ENCODE measurements at places on chromosomes 1 and 21.

DNA sequence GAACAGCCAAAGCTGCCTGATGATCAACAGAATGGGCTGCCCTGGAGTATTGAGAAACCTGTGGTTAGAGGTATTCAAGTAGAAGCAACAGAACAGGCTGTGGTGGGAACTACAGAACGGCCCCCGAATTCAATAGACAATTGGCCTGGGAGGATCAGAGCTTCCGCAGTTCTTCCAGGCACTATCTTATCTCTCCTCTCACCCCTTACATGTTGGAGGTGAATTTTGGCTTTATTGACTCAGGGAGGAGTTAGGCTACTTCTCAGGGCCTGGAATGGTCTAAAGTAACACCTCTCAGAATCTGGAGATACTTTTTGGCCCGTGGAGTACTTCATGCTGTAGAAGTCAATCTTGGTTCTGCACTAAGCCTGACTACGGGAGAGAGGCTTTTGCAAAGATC is 253.0 kb downstream of the PRDM2 start:
- DNase-seq = no peak

DNA sequence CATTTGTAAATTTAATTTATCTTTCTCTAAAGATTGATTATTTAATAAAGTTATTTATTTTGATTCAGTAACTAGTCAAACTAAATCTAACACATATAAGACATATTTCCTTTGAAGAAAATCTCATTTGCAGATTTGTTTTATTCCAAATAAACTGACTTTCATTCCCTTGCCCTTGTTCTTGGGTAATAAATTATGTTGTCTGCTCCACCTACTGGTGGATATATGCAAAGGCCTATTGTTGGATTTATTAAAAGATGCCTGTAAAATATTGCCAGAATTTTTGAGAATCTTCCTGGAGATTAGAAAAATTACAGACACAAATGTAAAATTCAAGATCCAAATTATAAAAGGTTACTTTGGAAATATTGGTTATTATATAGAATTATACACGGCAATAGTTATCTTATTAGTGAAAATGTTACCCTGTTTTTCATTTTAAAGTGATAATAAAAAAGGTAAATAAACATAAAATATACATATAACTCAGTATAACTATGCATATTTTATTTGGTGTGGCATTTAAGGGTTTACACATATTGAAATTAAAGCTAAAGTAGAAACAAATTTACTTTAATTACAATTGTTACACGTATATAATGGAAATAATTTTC is 116.1 kb downstream of the SPATA17 start:
- DNase-seq = no peak

GRCh38 chr21:44092211-44092610 is 15.0 kb upstream of the PWP2 start:
- DNase-seq = no peak

DNA sequence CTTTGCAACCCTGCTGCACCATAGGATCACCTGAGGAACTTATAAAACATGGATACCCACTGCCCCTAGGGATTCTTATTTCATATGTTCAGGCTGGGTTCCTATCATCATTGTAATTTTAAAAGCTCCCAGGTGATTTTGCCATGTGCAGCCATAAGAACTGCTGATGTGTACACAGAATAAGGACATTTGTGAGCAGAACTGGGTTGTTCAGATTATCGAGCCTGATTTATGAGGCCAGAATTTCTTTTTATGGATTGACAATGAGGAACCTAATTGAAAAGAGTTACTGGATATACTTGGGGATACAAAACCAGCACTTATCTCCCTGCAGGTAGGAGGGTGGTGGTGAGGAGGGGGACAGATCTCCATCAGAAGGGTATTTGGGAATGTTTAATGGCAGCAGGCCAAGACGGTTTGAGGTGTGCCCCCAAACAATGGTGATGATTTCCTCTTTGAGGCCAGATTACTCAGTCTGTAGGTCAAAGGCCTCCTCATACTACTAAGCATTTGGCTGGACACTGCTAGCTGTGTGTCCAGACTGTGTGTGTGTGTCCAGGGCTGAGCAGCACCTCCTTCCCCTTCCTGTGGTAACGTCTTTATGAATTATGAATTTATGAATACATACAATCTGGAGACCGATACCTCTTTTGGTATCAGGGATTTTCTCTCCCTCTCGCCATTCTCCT is 18.9 kb downstream of the NOS1AP start:
- DNase-seq = no peak

DNA sequence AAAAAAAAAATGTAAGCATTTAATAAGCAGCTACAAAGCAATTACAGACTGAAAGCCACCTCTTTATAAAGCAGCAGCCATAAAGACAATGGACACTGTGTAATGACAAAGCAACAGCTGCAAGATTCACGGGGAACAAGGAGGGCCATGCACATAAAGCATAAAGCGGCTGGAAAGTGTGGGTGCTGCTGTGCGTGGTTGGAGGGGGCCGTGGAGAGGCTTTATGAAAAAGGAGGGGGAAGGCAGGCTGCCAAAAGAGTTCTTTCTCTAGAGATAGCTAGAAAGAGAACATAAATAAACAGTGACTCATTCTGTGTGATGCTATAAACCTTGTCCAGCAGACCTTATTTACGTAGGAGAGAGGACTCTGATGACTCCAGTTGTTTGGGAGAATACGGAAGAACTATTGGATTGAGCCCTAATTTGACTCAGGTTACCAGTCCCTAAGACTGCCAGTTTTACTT is 49.3 kb downstream of the ADAMTS1 start:
- DNase-seq = no peak

DNA sequence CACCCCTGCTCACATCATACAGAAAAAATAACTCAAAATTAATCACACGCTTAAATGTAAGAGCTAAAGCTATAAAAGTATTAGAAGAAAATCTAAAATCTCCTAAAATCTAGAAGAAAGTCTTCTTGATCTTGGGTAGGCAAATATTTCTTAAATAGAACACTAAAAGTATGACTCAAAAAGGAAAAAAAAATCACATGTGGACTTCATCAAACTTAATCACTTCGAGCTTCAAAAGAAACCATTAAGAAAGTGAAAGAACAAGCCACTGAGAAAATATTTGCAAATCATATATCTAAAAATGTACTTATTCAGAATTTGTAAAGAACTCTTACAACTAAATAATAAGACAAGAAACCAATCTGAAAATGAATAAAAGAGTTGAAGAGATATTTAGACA is 32.7 kb downstream of the LRRC52 start:
- no peak for DNase-seq

GRCh38 chr1:34671887-34672286 is 83.0 kb upstream of the GJB5 start:
- DNase-seq = no peak

DNA sequence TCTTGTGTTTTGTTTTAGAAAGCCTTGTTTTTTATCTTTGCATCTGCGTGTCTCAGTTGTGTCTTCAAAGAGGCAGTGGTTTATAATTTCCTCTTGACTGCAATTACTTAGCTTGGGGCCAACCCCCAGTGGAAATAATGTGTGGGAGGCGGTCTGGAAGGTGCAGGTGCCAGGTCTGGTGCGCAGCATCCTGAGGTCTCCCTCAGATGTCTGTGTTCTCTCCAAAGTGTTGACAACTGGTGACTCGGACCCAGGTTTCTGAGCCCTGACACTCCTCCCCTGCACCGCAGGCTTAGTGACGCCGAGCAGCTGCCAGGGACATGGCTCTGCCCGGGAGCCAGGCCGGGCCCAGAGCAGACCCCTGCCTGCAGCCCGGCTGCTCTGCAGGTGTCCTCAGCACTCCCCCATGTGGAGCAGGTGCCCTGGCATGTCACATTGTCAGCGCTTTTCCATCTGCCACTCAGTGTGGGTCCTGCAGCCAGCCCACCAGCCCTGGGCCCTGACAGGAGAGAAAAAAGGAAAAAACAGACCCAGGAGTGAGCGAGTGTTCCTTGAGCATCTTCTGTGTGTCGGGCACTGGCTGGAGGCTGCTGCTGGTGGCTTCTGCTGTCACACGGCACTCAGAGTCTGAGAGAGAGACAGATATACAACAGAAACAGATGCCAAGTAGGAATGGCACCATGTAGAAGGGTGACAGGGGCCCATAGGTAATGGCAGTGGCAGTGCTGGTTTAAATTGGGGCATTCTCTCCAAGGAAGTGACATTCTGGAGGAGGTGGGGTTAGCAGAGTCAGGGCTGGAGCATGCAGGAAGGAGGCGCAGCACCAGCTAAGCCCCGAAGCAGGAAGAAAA is 24.8 kb upstream of the SELENON start:
- DNase-seq = peak; percentile 55

DNA sequence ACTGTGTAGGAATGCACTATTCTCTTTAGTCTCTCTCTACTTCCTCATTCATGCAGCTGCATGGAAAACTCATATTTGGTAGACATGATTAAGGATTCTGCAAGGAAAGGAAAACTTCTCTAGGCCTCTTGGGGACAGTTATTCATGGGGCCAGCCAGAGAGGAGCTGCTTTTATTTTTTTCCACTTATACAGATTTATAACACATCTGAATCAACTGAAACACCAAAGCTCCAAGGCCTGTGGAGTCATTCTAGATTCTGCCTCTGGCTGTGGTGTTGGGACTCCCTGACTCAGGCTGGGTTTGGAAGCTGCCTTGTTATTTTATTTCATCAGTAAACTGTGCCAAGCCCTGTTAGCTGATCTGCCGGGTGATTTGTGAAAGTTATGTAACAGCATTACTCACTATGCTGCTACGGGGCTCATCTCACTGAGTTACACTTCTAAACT is 83.9 kb upstream of the EDEM3 start:
- no peak for DNase-seq

DNA sequence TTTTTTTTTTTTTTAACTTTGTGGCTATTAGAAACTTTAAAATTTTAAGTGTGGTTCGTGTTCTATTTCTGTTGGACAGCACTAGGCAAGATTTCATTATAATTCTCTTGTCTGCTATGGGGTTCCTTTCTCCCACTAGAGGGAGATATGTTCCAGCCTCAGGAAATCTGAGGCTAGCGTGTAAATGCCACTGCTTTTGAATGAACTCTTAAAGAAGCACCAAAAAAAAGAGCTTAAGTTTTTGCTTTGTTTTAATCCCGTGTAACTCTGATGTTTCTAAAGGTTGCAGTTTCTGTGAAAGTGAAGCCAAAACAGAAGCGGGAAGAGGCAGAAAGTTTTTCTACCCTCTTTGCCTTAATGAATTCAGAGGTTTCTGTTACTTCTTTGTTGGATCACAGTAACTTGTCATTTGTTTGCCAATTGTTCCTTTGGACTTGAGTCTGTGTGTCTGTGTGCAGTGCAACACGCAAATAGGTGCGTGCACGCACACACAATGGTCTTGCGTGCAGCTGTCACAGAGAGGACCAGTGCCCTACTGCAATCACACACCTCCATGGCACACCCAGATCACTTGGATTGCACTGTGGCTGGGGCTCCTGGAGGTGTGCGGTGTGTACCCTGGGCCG is 32.3 kb downstream of the HHAT start:
- no peak for DNase-seq

DNA sequence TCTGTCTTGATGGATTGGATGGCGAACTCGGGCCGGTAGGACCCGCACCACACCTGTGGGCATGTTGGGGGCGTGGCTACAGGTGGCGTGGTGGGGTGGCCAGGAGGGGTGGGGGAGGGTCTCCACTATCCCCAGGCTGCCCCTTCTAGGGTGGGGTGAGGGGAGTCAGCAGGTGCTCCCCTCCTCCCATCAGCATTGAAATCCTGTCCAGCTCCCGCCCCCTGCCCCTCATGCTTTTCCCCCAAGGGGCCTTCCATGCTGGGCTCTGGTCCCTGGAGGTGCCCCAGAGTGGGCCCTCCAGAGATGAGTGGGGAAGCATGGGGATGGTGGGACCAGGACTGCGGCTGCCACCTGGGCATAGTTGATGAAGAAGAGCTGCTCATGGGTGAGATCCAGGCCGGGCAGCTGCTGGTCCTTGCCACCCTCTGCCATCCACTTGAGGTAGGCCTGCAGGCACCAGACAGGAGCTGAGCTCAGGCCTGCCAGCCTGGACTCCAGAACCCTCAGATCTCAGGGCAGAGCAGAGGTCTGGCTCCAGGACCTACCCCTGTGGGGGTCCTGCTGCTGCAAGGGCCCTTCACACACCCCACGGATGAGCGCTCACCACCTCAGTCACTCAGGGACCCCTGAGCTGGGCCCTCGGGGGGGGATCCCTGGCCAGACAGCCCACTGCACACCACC is 5.1 kb downstream of the PRXL2B start:
- DNase-seq = no peak

- no peak for DNase-seq
Measured at GRCh38 chr1:156104861-156105832, 9.4 kb upstream of the LMNA start.

GRCh38 chr21:41465176-41465781 is 39.2 kb downstream of the MX1 start:
- DNase-seq = no peak

DNA sequence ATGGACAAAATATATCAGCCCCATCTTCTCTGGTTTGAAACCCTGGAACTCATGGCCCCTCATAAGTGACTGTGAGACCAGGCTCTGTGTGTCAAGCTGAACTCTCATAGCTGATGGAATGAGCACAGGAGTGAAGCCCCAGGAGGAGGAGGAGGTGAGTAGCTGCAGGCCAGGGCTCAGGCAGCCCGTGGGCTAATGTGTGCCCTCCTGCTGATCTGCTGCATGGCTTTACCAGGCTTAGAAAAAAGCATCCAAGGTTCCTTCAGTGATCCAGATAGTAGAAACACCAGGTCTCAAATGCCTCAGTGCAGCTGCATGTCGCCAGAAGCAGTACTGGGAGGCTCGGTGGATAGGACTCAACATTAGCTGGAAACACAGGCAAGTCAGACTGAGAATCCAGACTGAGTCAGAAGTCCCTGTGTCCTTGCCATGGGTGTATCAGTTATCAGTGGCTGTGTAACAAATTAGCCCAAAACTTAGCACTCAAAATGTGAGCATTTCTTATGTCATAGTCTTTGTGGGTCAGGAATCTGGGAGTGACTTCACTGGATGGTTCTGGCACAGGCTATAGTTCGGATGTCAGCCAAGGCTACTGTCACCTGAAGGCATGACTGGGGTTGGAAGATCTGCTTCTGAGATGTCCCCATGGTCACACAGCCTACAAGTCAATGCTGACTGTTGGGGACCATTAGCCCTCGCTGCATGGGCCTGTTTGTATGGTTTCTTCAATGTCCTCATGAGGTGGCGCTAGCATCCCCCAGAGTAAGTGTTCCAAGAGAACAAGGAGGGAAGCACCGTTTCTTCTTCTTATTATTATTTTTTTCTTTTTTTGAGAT is 255.4 kb upstream of the IRF2BP2 start:
- no peak for DNase-seq

DNA sequence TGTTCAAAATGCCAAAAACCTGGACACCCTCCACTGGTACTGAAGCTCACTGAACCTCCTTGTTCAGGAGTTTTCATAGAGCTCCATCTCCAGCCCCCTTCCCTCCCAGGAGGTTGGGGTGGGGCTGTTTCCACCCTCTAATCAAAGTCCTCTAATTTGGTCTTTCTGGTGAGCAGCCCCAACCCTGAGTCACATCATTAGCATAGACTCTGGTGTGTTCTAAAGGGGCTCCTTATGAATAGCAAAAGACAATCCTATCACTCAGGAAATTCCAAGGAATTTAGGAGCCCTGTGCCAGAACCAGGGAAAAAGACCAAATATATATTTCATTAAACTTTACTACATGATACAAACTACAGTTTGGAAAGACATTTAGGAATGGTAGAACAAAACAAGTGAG is 13.2 kb upstream of the UBE4B start:
- no peak for DNase-seq

- no peak for DNase-seq
Measured at GRCh38 chr1:8396786-8397406, 79.0 kb downstream of the SLC45A1 start.

GRCh38 chr1:2942410-2942809 is 78.9 kb upstream of the ACTRT2 start:
- DNase-seq = no peak
